ENCODE measurements at places on chromosomes 7 and 10. TPM values are rescaled to one million over a fixed set of nuclear protein-coding genes. Genes with fewer than 3 reads are reported as not detected.

The NRCAM gene
- 0.78 TPM for total RNA-seq

The NUTM2D gene
- total RNA-seq: 0.59 TPM

- peak; percentile 26 for DNase-seq
Measured at GRCh38 chr10:102113956-102114857, 6.0 kb downstream of the LDB1 start.

The ARMH3 gene
- total RNA-seq: 3.8 TPM

The AGR3 gene
- total RNA-seq: not detected

The CCDC146 gene
- 0.72 TPM for total RNA-seq

DNA sequence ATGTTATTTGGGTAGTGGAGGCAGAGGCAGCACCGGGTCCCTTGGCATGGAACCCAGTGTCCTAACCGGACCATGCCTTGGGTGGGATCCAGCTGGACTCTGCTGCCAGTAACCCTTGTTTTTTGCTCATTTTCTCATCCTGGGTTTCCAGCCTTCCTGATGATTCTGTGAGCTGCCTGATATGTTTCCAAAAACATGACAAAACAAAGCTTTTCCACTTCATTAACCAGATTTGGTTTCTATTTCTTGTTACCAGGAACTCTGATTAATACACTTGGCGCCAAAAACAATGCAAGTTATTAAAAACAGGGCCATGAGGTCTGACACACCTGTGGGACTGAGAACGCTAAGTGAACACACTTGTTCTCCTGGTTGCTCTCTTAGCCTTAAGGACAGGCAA, 32.8 kb upstream of the DLG5 start:
- no peak for DNase-seq

DNA sequence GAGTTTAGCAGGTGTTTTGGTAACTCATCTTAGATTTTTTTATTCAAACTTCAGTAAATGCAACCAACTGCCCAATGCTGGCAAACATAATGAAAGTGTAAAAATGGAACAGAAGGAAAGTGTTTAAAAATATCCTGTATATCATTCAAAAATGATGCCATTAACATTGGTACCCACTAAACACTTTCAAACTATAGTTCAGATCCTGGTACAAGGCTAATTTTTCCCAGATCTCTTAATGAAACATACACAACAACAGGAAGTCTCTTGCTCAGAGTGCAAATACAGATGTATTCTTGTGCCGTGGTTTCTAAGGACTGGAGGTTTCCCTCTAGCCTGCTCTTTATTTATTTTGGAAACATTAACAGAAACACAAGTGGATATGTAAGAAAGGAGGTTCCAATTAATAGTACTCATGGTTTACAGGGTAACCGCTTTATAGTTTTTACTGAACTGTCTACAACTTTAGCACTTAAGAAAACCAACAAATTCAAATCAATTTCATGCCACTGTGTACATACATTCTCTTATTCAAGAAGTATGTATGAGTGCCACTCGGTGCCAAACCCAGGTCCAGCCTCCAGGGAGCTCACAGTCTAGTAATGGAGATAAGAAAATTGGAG, 176.0 kb upstream of the AKR1E2 start:
- DNase-seq: peak; percentile 40

The SOSTDC1 gene
- 0.10 TPM for total RNA-seq

GRCh38 chr7:111527545-111527944, 34.7 kb downstream of the IMMP2L start:
- DNase-seq: no peak

- no peak for DNase-seq
Measured at GRCh38 chr7:113582471-113582870, 336.3 kb downstream of the PPP1R3A start.

The FKBP14 gene
- 31.1 TPM for total RNA-seq

DNA sequence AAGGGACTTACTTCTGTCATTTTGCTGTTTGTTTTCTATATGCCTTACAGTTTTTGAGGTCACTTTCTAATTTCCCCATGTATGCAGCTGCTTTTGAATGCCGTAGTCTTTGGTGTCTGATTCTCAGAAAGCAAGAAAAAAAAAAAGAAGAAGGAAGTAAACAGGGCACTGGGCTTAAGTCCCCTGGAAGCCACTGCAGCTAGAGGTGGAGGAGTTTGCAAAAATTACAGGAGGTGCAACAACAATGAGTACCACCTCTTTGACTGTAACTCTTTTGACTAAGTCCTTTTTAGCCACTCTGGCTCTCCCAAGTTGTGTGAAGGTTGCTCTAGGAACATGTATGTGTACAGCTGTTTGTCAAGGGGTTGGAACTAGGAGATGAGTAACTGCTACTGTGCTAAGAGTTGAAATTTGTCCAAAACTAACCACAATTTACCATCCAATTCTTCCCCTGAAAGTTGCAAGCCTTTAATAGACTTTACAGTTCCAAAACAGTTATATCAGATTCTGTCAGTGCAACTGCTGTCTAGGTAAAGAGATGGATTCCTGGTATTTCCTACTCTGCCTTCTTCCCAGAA, 588.0 kb upstream of the LRRN3 start:
- no peak for DNase-seq

GRCh38 chr7:75630549-75630948, 108.2 kb downstream of the HIP1 start:
- DNase-seq: no peak

The GARIN1A gene
- total RNA-seq: 0.48 TPM

The ZNF804B gene
- total RNA-seq: not detected

The MSMB gene
- not detected for total RNA-seq

The CYP26C1 gene
- not detected for total RNA-seq

- no peak for DNase-seq
Measured at GRCh38 chr7:47538846-47539311, 43.0 kb downstream of the TNS3 start.

The MYL10 gene
- not detected for total RNA-seq

The PTPN20 gene
- total RNA-seq: 2.1 TPM

DNA sequence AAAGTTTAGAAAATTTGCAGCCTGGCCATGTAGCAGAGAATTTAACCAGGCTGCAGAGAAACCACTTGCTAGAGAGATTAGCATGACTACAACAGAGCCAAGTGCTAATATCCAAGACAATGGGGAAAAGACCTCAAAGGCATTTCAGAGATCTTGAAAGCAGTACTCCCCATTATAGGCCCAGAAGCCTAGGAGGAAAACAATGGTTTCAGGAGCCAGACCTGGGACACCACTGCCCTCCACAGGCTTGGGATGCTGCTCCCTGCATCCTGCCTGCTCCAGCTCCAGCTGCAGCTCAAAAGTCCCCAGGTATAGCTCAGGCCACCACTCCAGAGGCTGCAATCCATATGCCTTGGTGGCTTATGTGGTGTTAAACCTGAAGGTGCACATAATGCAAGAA, 101.5 kb upstream of the TMEM72 start:
- DNase-seq: no peak

The PDK4 gene
- 2.3 TPM for total RNA-seq

The NPSR1 gene
- total RNA-seq: not detected

The CTTNBP2 gene
- 0.48 TPM for total RNA-seq

- no peak for DNase-seq
Measured at GRCh38 chr10:6197321-6197720, 5.4 kb upstream of the PFKFB3 start.

DNA sequence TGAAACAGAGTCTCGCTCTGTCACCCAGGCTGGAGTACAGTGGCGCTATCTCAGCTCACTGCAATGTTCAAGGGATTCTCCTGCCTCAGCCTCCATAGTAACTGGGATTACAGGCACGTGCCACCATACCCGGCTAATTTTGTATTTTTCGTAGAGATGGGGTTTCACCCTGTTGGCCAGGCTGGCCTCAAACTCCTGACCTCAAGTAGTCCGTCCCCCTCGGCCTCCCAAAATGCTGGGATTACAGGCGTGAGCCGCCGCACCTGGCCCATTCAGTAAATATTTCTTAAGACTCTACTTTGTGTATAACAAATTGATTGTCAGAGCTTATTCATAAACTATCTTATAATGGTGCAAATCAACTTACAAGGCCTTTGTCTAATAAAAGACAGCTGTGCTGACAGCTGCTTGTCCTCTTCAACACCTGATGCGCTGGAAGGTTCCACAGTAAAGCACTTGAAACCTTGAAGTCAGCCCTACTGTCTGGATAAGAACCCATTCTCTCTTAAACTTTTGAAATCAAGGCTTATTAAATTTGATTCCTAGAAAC, 14.7 kb downstream of the ECHDC3 start:
- DNase-seq: no peak

DNA sequence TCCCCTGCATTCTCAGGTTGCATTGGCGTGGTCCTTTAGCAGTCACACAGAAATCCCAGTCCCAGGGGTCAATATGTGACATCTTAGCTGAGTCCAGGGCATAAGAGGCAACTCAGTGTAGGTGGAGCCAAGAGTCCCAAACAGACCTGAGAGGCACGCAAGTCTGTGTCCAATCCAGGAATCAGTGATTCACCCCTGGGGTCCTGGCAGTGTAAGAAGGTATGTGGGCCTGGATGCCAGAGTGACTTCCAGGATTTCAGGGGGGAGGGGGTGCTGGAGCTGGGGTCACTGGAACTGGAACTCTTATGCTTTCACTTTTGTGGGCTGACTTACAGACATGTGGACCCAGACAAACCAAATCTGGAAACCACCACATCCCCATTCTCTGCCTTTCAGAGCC, 26.8 kb downstream of the FRMPD2 start:
- peak; percentile 92 for DNase-seq

The KIAA1549 gene
- 4.1 TPM for total RNA-seq

DNA sequence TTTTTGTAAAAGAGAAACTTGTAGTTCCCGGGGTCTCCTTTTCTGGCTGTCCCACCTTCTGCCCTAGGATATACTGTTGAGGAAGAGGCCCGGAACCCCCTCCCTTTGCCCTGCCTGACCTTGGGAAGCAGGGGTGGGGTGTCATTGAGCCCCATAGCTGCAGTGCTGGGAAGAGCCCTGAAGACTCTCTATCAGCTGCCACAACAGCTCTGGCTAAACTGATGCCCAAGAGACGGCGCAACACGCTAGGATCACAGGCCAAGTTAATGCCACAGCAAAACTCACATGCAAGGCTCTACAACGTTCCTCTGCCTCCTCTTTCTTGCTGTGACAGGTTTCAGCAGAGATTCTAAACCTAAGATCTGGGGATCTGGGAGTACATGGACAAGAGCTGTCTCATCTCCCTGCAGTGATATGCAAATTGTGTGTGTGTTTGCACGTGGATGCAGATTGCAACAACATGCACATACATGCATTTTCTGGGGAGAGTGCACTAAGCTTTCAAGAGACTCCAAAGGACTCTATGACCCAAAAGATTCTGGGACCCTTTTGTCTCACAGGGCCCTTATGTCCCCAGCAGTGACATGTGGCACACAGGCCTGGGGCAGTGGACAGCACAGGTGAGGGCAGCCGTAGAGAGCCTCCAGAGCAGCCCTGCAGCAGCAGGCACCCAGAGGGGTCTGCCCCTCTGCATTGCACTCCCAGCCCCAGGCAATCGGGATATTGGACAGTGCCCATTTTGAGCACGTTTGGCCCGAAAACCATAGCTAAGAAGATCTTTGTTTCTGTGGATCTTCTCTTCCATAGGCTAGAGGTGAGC, 2.5 kb downstream of the RASSF4 start:
- no peak for DNase-seq

- DNase-seq: no peak
Measured at GRCh38 chr7:50353894-50354595, 49.5 kb downstream of the IKZF1 start.

DNA sequence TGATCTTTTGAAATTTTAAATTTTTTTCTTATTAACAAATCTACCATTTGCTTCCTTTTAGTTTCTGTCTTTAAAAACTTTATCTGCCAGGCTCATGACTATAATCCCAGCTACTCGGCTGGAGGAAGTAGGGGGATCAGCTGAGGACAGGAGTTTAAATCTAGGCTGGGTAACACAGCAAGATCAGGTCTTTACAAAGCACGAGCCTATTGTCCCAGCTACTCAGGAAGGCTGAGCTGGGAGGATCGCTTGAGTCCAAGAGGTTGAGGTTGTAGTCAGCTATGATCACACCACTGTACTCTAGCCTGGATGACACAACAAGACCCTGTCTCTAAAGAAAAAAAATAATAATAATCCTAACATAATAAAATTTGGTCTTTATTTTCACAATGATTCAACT, 17.5 kb downstream of the DPY19L1 start:
- no peak for DNase-seq

The PODXL gene
- total RNA-seq: 49.0 TPM
